Activated T-helper 1 cell treated with anti-CD3 and anti-CD28 coated beads, Interleukin-12 subunit alpha, Interleukin-12 subunit beta, Interleukin-2, Interleukin-4 antibody, amounts not matched to agents 30 ng/mL and 10 ng/mL and 1 ng/mL, durations not matched to agents 14 hours and 24 hours and 36 hours (primary cell): ENCODE measurements at places on chromosomes 4 and X.

DNA sequence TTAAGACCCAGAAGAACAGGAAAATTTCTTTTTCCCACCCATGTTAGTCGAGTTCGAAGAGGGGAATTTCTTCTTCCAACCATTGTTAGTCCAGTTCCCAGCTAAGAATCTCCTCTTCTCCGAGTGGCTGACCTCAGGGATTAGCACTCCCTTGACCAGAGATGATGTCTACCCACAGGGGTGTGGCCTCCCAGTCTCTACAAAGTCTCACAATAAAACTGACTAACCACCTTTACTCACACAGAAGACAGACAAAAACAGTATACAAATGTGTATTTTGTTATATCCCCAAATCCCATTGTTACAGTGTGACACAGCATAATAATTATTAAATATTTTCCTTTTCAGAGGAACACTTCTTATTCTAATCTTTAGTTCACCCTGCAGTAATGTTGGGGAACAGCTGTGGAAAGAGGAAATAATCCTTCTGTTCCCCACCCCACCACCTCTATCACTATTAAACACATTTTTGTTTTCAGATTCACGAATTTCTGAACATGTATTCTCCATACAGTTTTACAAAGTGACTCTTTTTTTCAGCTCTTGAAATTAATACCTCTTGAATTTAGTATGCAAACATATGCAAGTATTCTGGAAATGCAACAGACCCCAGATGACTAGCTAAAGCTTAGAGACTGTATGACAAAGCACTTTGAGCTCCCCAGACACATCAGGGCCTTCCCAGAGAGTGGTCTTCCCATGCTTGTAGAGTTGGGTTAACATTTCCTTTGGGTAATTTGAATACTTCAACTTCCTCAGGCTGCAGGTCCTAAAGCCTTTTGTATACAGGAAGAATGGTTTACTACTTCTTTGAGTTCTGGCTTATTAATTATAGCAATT is 62.5 kb upstream of the NFKB1 start:
- no peak overlapping the region for H3K27ac ChIP-seq
- no peak for DNase-seq
- H3K36me3 ChIP-seq: peaks cover 3% of the 10 kb centered on the region
- no peak overlapping the region for H3K4me3 ChIP-seq

GRCh38 chrX:3420316-3420715 is 73.9 kb upstream of the MXRA5 start:
- H3K4me1 ChIP-seq: no peaks in the 10 kb centered on the region
- H3K27me3 ChIP-seq: no peaks in the 10 kb centered on the region
- H3K27ac ChIP-seq: no peak overlapping the region
- DNase-seq: no peak
- H3K4me3 ChIP-seq: no peak overlapping the region

- no peak overlapping the region for H3K4me3 ChIP-seq
- DNase-seq: no peak
Measured at GRCh38 chrX:129749069-129749468, 10.3 kb downstream of the XPNPEP2 start.

DNA sequence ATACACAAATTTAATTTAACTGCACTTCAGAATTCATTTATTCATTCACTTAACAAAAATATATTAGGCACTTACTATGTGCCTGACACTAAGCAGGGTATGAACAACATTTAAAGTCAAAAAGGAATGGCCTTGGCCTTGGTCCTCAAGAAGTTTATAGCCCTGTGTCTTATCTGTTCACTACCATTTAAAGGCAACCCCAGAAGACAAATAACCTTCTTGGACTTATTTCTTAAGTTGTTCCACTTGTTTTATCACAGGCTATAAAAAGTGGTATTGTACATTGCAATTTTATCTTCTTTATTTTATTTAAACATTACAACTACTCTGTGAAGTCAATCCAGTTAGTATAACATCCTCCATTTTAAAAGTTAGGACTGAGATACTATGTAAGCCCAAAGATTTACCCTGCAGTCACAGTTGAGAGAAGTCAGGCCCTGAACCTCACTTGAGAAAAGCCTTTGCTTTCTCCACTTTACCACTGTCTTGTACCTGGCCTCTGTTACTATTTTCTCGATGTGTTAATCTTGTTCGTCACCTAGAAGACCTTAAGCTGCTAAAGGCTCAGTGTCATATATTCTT is 305.6 kb upstream of the DIPK2B start:
- H3K4me3 ChIP-seq: no peak overlapping the region
- no peak overlapping the region for H3K27ac ChIP-seq
- no peaks in the 10 kb centered on the region for H3K36me3 ChIP-seq
- no peaks in the 10 kb centered on the region for H3K27me3 ChIP-seq

DNA sequence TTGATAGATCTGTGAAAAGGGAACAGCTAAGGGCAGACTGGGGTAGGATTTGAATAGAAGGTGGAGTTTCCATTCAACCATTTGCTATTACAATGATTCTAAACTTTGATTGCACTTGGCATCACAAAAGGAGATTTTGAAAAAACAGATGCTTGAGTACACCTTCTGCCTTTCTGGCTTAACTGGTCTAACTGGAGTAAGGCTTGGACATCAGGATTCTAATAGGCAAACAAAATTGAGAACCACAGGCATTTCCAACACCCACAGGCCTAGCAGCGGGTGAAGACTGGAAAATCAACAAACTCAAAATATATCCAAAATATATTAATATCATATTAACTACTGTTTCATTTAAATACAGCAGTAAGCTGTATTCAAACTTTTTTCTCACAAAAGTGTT is 1.9 kb upstream of the VEGFC start:
- H3K4me1 ChIP-seq: no peaks in the 10 kb centered on the region
- DNase-seq: no peak
- H3K27me3 ChIP-seq: peaks cover 47% of the 10 kb centered on the region
- H3K27ac ChIP-seq: no peak overlapping the region
- H3K4me3 ChIP-seq: no peak overlapping the region

DNA sequence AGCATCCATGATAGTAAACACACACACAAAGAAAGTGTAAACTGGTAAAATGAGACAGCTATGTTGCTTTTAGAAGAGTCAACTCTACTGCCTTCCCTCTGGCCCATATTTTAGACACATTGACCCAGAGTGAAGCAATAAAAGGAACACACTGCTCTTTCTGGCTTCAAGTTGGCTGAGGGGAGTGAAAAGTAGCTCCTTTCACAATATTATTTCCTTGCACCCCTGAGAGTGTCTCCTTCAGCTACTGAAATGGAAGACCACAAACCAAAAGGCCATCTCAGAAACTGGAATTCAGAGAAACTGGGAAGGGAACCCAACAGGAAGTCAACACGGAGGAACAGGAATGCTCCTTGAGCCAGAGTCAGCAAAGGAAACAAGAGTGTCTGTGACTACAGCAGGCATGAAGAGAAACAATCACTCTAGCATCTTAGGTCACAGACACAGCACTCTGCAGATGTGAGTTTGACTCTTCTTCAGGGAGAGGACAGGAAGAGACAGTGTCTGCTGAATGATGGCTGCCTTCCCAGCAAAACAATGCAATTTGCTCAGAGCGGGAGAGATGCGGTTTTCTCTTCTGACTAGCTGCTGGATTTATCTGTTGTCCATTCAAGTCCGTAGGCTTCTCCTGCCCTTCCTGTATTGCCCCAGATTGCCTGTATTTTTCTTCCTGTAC is 106.7 kb downstream of the SPATA18 start:
- no peaks in the 10 kb centered on the region for H3K27me3 ChIP-seq
- no peak overlapping the region for H3K27ac ChIP-seq
- H3K4me3 ChIP-seq: no peak overlapping the region
- no peak for DNase-seq

DNA sequence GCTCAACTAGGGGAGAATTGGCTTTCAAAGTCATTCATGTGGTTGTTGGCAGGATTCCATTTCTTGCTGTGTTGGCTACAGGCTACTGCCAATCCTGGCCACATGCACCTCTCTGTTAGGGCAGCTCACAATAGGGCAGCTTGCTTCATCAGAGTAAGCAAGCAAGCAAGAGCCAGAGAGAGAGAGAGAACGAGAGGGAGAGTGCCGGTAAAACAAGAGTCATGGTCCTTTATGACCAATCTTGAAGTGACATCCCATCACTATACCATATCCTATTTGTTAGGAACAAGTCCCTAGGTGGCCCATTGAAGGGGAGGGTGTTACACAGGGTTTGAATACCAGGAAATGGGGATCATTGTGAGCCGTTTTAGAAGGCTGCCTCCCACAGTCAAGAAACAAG is 33.0 kb upstream of the TLR2 start:
- H3K36me3 ChIP-seq: no peaks in the 10 kb centered on the region
- H3K27me3 ChIP-seq: no peaks in the 10 kb centered on the region
- no peak for DNase-seq
- peak overlapping the region; percentile 57 for H3K27ac ChIP-seq
- no peak overlapping the region for H3K4me3 ChIP-seq
- H3K4me1 ChIP-seq: peaks cover 47% of the 10 kb centered on the region

DNA sequence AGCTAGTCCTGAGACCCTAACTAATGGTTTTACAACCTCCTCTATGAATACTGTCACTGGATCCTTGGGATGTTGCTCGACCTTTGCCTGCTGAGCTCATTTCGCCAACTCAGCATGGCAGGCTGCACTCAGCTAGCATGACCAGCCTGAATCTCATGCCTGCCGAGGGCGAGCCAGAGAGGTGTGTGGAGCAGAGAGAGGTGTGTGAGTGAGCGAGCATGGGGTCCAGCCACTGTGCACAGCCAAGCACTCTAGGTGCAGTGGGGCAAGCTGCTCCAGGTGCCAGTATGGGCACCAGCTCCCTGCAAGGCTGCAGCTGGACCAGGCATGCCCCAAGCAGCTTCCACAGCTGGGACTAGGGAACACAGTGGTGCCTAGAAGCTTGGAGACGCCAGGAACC is 410.9 kb downstream of the PCDH10 start:
- no peaks in the 10 kb centered on the region for H3K4me1 ChIP-seq
- H3K36me3 ChIP-seq: no peaks in the 10 kb centered on the region
- H3K27ac ChIP-seq: no peak overlapping the region
- DNase-seq: no peak

DNA sequence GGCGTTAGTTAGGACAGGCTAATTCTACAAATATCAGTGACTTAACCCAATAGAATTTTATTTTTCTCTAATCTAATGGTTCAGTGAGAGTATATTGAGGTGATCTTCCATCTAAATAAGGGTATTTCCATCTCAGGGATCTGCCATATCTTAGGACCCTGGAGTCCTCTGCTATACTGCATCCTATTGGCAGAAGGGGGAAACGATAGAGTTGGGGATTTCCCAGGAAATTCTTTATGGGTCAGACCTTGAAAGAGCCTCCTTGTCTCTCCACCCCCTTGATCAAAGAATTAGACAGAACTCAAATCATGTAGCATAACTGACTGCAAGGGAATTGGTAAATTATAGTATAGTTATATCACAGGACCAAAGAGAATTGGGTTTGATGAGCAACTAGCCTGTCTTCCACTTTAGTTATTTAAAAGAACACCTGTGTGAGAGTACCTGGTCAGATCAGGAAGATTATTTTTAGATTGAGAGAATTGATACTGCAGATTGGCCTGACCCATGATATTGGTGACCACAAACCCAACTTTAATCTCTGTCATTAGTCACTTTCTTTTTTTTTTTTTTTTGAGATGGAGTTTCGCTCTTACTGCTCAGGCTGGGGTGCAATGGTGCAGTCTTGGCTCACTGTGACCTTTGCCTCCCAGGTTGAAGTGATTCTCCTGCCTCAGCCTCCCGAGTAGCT is 25.6 kb downstream of the SMARCA5 start:
- no peak for DNase-seq
- peaks cover 58% of the 10 kb centered on the region for H3K36me3 ChIP-seq
- H3K27me3 ChIP-seq: no peaks in the 10 kb centered on the region
- H3K27ac ChIP-seq: peak overlapping the region; percentile 32
- H3K4me3 ChIP-seq: no peak overlapping the region

- H3K36me3 ChIP-seq: no peaks in the 10 kb centered on the region
- no peak overlapping the region for H3K4me3 ChIP-seq
- no peaks in the 10 kb centered on the region for H3K4me1 ChIP-seq
- no peaks in the 10 kb centered on the region for H3K27me3 ChIP-seq
- H3K27ac ChIP-seq: no peak overlapping the region
Measured at GRCh38 chr4:11130195-11130970, 298.3 kb downstream of the HS3ST1 start.

GRCh38 chr4:39642885-39643552 is 4.4 kb upstream of the SMIM14 start:
- no peak for DNase-seq
- H3K27ac ChIP-seq: no peak overlapping the region
- H3K4me1 ChIP-seq: peaks cover 10% of the 10 kb centered on the region
- peaks cover 7% of the 10 kb centered on the region for H3K27me3 ChIP-seq

DNA sequence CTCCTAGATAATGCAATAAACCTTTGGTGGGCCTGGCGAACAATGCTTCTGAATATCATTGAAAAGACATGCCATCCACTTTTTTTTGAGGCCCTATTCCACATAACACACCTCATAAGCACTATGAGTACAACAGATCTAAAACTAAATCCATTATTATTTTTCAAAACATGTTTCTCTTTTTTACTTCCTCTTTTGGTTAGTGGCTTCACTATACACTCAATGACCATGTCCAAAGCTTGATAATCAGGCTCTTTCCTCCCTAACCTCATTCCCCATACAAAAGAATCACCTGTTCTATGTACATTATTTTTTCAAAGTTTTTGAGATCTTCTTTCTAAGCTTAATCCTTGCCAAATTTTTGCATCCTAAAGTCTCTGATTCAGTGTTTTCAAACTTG is 20.4 kb upstream of the NPY2R start:
- no peak overlapping the region for H3K27ac ChIP-seq
- peaks cover 2% of the 10 kb centered on the region for H3K27me3 ChIP-seq
- H3K4me3 ChIP-seq: no peak overlapping the region
- no peaks in the 10 kb centered on the region for H3K4me1 ChIP-seq
- no peak for DNase-seq

DNA sequence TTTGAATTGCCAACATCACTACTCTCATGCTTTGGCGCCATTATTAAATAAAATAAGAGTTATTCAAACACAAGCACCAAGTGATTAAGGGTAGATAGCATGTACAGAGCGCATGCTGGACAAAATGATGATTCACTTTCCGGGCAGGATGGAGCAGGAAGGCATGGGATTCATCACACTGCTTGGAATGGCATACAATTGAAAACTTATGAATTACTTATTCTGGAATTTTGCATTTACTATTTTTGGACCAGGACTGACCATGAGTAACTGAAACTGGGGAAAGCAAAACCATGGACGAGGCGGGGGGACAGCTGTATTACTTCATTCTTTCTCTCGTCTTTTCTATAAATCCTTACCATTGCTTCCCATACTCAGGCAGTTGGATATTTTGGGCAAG is 28.5 kb upstream of the FGF5 start:
- no peak for DNase-seq
- H3K36me3 ChIP-seq: no peaks in the 10 kb centered on the region
- no peaks in the 10 kb centered on the region for H3K4me1 ChIP-seq
- H3K4me3 ChIP-seq: no peak overlapping the region
- H3K27me3 ChIP-seq: peaks cover 10% of the 10 kb centered on the region

DNA sequence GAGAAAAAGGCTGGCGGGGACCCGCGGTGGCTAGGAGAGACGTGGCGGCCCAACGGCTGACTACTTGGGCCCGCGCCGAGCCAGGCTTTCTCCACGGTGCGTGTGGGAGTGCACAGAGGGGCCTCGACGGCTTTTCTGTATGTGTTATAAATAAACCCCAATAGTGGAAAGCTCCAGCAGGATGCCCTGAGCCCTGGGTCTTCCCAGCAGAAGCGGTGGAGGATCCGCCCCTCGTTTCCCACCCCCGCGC is 268 bp upstream of the PRRG1 start:
- H3K4me1 ChIP-seq: no peaks in the 10 kb centered on the region
- no peak overlapping the region for H3K27ac ChIP-seq
- no peak for DNase-seq
- no peak overlapping the region for H3K4me3 ChIP-seq
- no peaks in the 10 kb centered on the region for H3K36me3 ChIP-seq
